Stimulated activated CD4-positive, alpha-beta T cell treated with anti-CD3 and anti-CD28 coated beads, TNF-alpha, amount 100 ng/mL, for 1 hour (primary cell): ENCODE measurements at places on chromosomes 2 and 18.

GRCh38 chr2:15177103-15177502 is 384.0 kb downstream of the NBAS start:
- peak; percentile 24 for DNase-seq

DNA sequence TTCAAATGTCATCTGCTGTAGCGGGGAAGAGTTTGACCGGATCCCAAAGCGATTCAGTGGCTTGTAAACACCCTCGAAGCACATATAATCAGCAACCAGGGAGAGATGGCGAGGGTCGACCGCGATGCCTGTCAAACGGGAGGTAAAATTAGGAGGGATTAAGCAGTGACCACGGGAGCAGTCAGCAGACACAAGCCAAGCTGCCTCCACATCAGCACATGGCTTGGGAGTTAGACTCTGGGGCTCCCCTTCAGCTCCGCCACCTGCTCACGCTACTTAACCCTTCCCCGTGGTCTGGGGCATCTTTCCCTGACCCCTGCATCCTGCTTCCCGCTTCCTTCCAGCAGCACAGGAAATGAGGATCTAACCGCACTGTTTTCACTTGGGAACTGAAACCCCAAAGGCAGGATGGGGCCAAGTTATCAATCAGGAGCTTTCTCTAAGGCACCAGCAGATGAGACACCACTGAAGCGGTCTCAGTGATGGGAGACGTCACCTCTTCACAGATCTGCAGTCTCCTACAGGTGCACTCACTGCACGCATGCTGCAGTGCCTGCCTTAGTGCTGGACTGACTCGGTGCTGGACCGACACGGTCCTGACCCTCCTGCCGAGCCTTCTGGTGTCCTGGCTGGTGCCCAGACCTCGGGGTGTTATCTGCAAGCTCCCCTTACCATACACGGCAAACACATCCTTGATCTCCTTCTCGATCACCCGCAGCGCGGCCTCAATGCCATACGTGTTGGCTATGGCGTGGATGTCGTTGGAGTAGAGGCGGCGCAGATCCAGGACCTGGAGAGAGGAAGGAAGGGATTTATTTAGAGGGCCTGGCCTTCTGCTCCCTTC is 77.5 kb downstream of the POLR1A start:
- DNase-seq, result no peak

DNA sequence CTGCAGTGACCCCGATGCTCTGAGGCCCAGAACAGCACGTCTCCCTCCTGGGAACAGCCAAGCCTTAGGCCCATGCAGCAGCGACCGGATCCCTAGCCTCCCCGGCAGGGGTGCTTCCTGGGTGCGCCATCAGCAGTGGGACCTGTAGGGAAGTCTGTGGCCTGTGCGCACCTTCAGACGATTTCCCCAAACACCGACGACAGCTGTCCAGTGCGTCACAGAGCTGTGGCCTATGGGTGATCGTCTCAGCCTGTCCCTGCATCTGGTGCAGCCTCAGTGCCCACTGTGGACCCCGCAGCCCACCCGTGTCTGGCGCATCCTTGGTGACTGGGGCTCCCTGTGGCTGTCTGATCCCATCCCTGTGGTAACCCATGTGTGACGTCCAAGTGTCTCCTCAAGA is 9.0 kb downstream of the GPC1 start:
- DNase-seq, result no peak

DNA sequence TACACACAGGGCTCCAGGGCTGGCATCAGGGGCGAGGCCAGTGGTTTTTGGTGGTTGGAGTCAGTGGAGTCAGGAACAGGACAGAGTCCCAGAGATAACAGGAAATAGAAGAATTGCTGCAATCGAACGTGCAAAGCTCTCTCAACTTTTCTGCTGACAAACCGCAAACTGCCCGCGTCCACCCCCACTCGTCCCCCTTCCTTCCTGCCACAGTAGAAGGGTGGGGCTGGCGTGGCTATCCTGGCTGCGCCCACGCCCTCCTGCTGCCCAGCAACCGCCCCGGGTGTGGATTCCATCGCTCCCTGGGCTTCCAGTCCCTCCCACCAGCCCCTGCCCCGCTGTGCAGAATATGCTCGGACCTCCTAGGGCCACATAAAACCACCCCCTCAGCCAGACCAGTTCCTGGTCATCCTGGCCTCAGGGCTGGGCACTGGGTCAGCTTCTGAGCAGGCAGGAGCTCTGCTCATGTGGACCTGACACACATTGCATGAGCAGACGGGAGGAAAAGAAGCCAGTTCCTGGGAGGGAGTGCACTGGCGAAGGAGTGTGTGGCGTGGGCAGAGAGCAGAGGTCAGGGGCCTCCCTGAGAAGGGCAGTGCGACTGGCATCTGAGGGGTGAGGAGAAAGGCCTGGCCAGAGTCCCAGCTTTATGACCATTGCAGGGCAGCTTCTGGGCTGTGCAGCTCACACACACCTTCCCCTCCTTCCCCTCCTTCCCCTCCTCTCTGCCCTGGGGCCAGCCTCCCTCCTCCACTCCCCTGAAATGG is 85.4 kb upstream of the ATG16L1 start:
- peak; percentile 9 for DNase-seq

GRCh38 chr2:20615466-20616241 is 35.2 kb downstream of the HS1BP3 start:
- DNase-seq, result no peak

GRCh38 chr2:70305531-70305930 is 3.7 kb upstream of the FAM136A start:
- no peak for DNase-seq

- no peak for DNase-seq
These were observed 493 bp downstream of the UCN start for GRCh38 chr2:27307545-27308358.

- DNase-seq, result no peak
These were observed 69.4 kb downstream of the RHOB start for GRCh38 chr2:20516291-20516645.

- DNase-seq, result no peak
These were observed 268.7 kb downstream of the LRRTM1 start for GRCh38 chr2:80035749-80036285.

DNA sequence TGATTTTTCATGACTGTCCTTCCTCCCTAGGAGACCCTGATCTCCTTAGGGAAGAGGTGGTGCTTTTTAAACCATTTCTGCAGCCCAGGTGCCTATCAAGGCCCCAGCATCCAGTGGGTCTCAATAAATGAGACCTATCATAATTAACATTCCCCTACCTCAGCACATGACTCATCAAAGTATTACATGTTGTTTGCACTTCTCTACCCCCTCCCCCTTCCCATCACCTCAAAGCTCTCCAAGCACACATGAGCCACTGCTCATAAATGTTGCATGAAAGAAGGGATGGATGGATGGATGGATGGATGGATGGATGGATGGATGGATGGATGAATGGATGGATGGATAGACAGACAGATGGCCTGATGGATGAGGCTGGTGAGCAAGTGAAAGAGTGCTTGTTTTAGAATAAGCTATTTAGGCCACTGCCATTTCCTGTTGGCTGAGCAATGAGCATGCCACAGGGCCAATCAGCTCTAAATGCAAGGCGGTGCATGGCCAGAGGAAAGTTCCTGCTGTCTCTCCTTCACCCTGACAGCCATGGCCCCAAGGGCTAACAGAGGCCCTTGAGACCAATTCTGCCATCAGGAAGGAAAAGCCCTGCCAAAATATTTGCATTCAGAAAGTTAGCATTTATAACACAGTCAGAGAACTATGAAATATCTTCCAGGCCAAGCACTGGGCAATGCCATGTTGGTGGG is 20.9 kb upstream of the STEAP3 start:
- DNase-seq, result no peak
